CD4-positive, alpha-beta T cell (primary cell): ENCODE measurements at places on chromosomes 1 and 21.

DNA sequence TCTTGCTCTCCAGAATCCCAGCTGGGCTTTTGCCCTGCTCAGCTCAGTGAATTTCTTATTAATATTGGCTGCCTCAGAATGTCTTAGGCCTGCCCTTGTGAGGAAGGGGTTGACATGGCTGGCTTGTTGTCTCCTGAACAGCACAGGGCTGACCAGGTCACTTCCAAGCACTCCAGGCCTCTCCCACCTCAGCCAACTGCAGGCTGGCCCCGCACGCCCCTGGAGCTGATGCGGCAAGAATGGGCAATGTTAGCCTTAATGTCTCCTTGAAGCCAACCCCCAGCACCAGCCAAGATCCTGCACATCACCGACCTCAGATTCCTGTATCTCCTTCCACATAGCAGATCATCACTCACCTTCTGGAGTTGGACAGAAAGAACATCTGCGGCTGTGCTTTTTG is 598.6 kb downstream of the AJAP1 start:
- H3K36me3 ChIP-seq: no peaks in the 10 kb centered on the region
- H3K27me3 ChIP-seq: peaks cover 2% of the 10 kb centered on the region
- no peak for DNase-seq
- no peaks in the 10 kb centered on the region for H3K4me1 ChIP-seq
- H3K4me3 ChIP-seq: no peak overlapping the region

GRCh38 chr21:28608646-28609045 is 384.0 kb downstream of the LTN1 start:
- H3K27me3 ChIP-seq: no peaks in the 10 kb centered on the region
- no peak overlapping the region for H3K27ac ChIP-seq
- DNase-seq: no peak
- H3K4me1 ChIP-seq: peaks cover 9% of the 10 kb centered on the region
- H3K36me3 ChIP-seq: no peaks in the 10 kb centered on the region
- no peak overlapping the region for H3K4me3 ChIP-seq

DNA sequence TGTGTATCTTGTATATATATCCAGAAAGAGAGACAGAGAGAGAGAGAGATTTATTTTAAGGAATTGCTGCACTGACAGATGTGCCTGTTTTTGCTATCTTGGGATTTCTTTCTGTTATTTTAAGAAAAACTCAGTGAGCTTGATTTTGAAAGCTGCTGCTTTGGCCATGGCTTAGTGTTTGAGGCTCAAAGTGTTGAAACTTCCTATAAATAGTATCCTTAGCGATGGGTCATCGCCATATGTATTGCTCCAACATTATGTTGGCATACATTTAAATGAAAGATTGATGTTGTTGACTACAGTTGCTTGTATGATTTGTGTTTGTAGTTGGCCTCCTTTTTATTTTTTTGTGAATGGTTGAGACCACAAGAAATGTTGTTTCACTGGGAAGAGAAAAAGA is 29.0 kb upstream of the NTPCR start:
- H3K36me3 ChIP-seq: no peaks in the 10 kb centered on the region
- peaks cover 43% of the 10 kb centered on the region for H3K4me1 ChIP-seq
- H3K27ac ChIP-seq: no peak overlapping the region
- H3K27me3 ChIP-seq: no peaks in the 10 kb centered on the region
- DNase-seq: no peak
- H3K4me3 ChIP-seq: no peak overlapping the region

DNA sequence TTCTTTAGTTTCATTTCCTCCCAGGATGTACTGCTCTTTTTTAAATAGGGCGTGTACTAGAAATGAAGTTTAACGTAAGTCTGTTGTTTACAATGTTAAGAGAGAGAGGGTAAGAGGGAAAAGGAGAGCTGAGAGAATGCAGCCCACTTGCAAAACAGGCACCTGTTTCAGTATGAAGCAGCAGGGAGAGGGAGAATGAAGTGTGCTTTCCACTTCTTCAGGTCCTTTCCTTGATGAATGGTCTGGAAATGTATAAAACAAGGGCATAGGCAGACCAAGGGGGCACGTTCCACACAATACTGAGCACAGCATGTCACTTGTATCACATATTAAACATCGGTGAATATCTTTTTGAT is 2.0 kb downstream of the KCNA3 start:
- peak; percentile 26 for DNase-seq
- no peaks in the 10 kb centered on the region for H3K27me3 ChIP-seq
- H3K36me3 ChIP-seq: peaks cover 29% of the 10 kb centered on the region
- peak overlapping the region; percentile 99 for H3K4me3 ChIP-seq
- peaks cover 20% of the 10 kb centered on the region for H3K4me1 ChIP-seq

DNA sequence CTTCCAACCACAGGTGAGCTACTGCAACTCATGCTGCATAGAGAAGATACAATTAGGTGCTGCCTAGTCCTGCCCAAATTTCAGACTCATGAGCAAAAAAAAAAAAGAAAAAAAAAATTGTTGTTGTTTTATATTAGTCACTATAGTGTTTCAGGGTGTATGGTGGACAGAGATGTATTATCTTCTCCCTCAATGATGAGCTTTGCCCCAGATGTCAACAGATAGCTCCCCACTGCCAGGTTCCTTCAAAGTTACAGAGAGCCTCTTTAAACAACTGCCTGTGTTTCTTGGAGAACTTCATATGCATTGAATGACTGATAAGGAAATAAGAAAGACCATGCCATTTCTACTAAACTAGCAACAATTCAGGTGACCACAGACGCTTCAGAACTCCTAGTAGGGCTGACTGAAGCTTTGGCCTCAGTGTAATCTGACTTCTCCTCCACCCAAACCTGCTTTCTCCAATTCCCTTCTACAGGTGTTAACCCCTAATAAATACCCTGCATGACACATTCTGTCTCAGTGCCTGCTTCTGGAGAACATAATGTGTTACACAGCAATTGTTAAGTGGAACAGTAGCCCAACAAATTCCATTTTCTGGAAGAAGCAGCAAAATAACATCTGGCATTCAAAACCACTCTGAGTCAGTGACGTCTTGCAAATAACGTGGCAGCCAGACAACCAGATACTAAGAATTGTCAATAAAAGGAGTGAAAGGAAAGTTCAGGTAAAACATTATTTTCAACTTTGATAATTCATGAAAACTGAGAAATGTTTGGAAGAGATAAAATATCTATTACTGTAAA is 147.7 kb downstream of the CDC42BPA start:
- H3K4me1 ChIP-seq: no peaks in the 10 kb centered on the region
- no peak overlapping the region for H3K27ac ChIP-seq
- H3K27me3 ChIP-seq: no peaks in the 10 kb centered on the region

DNA sequence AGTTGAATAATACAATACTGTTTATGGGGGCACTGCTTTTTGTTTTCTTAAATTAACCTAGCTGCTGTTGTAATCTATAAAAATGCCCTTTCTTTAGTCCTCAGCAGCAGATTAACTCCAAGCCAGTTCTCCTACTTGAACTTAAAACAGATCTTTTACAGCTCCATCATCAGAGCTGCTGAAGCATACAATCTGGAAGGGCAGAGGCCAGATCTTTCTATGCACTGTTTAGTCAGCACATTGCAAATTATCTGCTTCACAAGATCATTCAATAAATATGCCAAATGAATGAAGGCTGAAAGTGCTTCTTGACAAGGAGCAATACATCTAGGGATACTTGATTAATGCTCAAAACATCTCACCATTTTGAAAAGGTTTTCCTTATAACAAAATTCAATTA is 115.8 kb downstream of the PLPPR5 start:
- H3K27ac ChIP-seq: no peak overlapping the region
- H3K4me3 ChIP-seq: no peak overlapping the region
- no peaks in the 10 kb centered on the region for H3K4me1 ChIP-seq
- no peaks in the 10 kb centered on the region for H3K36me3 ChIP-seq

DNA sequence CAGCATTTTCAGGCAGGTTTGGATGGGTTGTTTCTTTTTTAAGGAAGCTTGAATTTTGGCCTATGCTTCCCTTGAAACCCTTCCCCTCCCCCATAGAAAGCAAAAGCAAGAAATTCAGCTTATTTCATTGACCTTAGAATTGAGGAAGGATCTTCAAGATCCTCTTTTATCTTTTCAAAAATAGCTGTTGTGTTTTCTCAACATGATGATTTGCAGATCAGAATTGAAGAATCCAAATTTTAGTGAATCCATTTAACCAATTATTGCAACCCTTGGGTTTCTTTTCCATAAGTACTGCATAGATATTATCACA is 73.7 kb downstream of the LRRC8C start:
- H3K4me1 ChIP-seq: peaks cover 9% of the 10 kb centered on the region
- no peak for DNase-seq
- peaks cover 20% of the 10 kb centered on the region for H3K36me3 ChIP-seq
- no peak overlapping the region for H3K27ac ChIP-seq

- peaks cover 3% of the 10 kb centered on the region for H3K4me1 ChIP-seq
- H3K4me3 ChIP-seq: no peak overlapping the region
- no peaks in the 10 kb centered on the region for H3K27me3 ChIP-seq
- H3K27ac ChIP-seq: no peak overlapping the region
- H3K36me3 ChIP-seq: no peaks in the 10 kb centered on the region
Observed at GRCh38 chr1:169312084-169312954, 55.3 kb downstream of the NME7 start.

GRCh38 chr1:106022312-106022902 is 1034.1 kb upstream of the PRMT6 start:
- no peak overlapping the region for H3K4me3 ChIP-seq
- no peaks in the 10 kb centered on the region for H3K36me3 ChIP-seq
- no peaks in the 10 kb centered on the region for H3K4me1 ChIP-seq
- no peak overlapping the region for H3K27ac ChIP-seq

DNA sequence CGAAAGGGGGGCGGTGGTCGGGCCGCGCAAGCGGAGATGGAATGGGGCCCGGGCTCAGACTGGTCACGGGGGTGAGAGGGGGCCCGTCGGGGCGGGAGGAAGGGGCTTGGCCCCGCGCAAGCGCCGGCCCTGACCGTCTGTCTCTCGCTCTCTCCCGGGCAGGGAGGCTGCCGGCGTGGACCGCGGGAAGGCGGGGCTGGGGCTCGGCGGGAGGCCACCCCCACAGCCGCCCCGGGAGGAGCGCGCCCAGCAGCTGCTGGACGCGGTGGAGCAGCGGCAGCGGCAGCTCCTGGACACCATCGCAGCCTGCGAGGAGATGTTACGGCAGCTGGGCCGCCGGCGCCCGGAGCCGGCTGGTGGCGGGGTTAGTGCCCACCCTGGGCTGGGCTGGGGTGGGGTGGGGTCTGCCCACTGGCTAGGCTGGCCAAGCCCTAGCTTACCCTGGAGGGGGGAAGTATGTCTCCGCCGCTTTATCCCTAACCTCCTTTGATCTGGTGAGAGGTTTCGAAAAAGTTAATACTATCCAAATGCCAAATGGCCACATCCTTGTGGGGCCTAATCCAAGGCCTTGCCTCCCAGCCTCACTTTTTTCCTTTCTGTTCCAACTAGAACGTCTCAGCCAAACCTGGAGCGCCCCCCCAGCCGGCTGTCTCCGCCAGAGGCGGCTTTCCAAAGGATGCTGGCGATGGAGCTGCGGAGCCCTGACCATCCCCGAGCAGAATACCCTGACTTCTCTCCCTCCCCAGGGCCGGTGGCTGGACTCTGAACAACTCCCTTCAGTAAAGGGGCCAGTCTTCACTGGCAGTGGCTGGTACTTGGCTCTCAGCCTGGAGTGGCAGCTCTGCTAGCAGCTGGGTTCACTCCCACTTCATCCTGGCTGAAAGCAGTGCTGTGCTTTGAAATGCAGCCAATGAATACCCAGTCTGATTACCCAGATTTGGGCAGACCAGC is 636 bp upstream of the YRDC start:
- H3K4me3 ChIP-seq: peak overlapping the region; percentile 82
- peaks cover 31% of the 10 kb centered on the region for H3K36me3 ChIP-seq
- H3K4me1 ChIP-seq: peaks cover 35% of the 10 kb centered on the region
- no peak for DNase-seq
- peak overlapping the region; percentile 78 for H3K27ac ChIP-seq
- no peaks in the 10 kb centered on the region for H3K27me3 ChIP-seq

GRCh38 chr1:108327534-108328466 is 83.9 kb upstream of the NBPF4 start:
- H3K27me3 ChIP-seq: peaks cover 9% of the 10 kb centered on the region
- H3K4me1 ChIP-seq: no peaks in the 10 kb centered on the region
- H3K36me3 ChIP-seq: no peaks in the 10 kb centered on the region
- no peak overlapping the region for H3K27ac ChIP-seq

DNA sequence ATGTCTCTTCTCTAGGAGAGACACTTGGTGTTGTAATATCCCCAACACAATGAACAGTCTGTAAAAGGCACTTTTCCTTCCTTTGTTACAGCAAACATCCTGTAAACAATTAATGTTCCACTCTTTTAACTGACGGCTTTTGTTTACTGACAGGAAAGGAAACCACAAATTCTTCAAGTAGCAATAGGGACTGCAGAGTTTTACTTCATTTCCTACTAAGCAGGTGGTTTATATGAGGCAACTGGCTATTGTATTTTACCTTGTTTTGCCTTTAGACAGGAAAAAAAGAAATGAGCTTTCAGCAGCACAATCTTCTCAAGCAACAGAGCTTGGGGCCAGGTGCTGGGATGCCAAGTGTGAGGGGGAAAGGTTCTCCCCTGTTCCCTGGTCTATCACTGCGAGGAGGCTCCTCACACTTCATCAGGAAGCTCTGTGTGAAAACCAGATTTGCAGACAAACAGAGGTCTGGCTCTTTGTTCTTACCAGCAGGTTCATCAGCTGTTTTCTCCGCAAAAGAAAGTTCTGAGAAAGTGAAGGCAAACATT is 51.2 kb downstream of the SIPA1L2 start:
- H3K27me3 ChIP-seq: no peaks in the 10 kb centered on the region
- H3K4me3 ChIP-seq: peak overlapping the region; percentile 19
- peak overlapping the region; percentile 24 for H3K27ac ChIP-seq
- DNase-seq: no peak

DNA sequence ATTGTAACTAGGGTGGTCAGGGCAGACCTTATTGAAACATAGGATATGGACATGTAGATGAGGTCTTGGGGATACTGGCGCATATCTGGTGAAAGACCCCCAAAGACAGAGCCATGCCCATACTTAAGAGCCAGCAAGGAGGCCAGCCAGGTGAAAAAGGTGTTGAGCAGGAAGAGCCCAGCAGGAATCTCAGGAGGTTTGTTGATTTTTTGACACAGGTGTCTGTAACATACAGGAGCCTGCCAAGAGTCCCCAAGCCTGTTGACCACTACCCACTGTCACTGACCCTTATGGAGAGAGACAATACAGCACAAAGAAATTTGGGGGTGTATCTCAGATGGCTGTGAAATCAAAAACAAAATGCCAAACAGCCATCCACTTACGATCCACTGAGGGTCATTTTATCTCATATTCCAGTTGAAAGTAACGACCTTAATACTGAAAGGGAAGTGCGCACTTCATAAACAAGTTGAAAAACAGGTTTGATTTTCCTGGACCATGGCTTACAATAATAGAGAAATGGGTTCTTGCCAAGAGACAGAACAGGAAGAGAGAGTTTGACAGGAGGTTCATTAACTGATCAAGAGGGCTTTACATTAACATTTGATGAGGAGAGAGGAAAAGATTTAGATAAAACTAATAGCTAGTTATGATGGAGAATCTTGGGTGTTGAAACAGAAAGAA is 163.6 kb downstream of the GLUL start:
- H3K4me3 ChIP-seq: no peak overlapping the region
- H3K27ac ChIP-seq: no peak overlapping the region
- no peak for DNase-seq

GRCh38 chr1:205933671-205934618 is 9.3 kb downstream of the SLC26A9 start:
- H3K36me3 ChIP-seq: no peaks in the 10 kb centered on the region
- peaks cover 2% of the 10 kb centered on the region for H3K27me3 ChIP-seq
- H3K27ac ChIP-seq: no peak overlapping the region
- H3K4me3 ChIP-seq: no peak overlapping the region
- H3K4me1 ChIP-seq: no peaks in the 10 kb centered on the region

GRCh38 chr1:48715921-48716320 is 60.8 kb downstream of the BEND5 start:
- no peaks in the 10 kb centered on the region for H3K36me3 ChIP-seq
- no peaks in the 10 kb centered on the region for H3K27me3 ChIP-seq
- DNase-seq: no peak
- H3K27ac ChIP-seq: no peak overlapping the region
- no peaks in the 10 kb centered on the region for H3K4me1 ChIP-seq
- H3K4me3 ChIP-seq: no peak overlapping the region
